ENCODE measurements at places on chromosomes 2 and 18.

DNA sequence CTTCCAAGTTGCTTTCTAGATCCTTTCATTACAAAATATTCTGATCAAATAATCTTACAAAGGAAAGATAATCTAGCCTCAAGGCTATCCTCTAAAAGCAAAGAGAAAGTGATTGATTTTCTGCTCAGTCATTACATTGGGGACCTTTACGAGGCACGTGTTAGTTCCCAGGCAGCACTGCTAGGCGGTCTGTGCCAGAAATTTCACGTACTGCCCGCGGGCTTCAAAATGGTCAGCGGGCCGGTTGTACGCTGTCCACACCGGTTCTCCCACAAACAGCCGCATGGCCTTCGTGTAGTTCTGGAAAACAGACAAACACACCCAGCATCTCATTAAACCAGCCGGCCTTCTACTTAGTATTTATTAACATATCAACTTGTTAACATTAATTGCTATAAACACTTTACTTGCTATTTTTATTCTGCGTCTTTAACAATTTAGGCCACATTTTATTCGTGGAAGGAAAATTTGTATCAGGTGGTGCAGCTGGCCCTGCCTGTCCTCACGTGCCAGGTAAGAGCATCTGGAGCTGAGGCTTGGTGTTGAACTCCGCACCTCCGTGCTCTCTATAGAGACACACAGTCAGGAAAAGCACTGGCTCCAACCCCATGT, 20.4 kb downstream of the ADI1 start:
- DNase-seq = no peak

DNA sequence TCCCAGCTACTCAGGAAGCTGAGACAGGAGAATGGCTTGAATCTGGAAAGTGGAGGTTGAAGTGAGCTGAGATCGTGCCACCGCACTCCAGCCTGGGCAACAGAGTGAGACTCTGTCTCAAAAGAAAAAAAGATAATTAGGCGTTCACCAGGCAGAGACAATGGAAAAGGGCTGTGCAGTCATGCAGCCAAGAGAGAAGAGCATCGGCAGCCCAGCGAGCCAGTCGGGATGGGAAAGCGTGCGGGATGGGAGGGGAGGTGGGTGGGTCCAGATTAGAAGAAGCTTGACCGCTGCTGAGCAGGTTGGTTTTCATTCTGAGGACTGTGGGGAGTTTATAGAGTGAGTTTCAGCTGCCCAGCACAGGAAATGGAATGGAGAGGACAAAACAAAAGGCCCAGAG, 15.0 kb upstream of the CYS1 start:
- no peak for DNase-seq

- no peak for DNase-seq
These were observed 15.6 kb upstream of the TMEM18 start for GRCh38 chr2:692767-693166.

GRCh38 chr18:54382076-54382475, 24.4 kb downstream of the C18orf54 start:
- DNase-seq = no peak

GRCh38 chr2:214050731-214051130, 360.1 kb upstream of the VWC2L start:
- DNase-seq = no peak
